HFF-Myc (cell line): ENCODE measurements at places on chromosomes 1 and 21.

GRCh38 chr1:24849672-24850295 lies 80.3 kb downstream of the RUNX3 start:
- no peak for DNase-seq

DNA sequence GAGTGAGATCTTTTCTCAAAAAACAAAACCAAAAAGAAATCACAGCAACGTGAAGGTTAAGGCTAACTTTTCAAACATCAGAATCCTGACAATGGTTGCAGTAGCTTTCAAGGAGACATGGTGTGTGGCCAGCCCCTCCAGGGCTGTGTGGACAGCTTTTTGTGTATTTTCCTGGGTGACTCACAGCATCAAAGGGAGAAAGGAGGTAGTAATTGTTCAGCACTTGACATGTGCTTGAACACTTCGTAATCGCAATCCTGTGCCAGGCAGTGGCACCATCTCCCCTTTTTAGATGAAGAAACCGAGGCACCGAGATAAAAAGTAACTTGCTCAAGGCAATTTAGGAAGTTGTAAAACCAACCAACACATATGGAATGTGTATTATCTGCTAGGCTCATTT lies 10.3 kb downstream of the NBL1 start:
- DNase-seq: no peak

DNA sequence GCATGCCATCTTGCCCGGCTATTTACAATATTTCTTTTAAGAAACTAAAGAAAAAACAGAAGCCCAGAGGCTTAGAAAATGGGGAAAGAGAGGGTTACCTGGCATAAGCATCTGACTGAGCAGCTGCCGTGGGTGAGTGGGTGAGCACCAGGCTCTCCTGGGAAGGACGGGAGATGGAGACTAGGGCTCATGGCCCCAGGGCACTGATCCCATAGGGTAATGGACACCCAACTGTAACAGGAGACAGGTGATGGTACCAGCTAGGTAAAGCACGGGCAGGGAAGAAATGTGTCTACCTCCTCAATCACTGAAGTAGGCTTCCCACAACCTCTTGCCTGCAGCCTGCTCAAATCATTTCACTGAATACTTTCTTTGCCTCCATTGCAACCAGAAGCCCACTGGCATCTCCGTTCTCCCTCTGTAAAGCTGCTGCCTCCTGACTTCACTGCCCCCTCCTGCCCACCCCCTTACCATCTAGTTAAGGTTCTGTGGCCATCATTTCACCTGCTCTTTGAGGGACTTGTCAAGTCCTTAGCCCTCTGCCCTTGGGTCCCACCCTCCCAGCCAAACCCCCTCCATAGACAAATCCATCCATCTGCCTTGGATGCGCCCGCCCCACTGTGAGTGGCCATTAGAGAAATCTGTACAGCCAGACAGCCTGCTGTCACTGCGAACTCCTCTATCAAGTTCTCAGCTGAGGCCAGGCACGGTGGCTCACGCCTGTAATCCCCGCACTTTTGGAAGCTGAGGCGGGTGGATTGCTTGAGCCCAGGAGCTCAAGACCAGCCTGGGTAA lies 6.2 kb downstream of the TMEM125 start:
- no peak for DNase-seq

DNA sequence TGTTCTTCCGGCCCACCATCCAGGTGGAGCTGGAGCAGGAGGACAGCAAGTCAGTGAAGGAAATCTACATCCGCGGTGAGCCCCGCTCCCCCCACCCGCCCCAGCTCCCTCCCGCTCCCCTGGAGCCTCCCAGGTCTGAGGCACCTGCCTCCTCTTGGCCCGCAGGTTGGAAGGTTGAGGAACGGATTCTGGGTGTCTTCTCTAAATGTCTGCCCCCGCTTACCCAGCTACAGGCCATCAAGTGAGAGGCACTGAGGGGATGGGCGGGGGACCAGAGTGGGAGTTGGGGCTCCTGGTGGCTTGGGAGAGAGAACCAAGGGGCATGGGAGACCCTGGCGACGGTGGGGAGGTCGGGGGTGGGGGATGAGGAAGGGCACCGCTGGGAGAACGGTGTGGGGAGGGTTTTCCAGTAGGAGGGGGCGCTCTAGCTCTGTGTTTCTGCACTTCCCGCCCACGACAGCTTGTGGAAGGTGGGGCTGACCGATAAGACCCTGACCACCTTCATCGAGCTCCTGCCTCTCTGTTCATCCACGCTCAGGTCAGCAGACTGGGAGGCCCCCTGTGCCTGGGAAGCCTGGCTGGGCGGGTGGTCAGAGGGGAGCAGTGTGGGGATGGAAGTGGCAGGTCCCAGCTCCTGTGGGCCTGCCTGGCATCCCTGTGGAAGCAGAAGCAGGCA lies 4.2 kb downstream of the LRRC71 start:
- no peak for DNase-seq
